ENCODE measurements at places on chromosomes 6 and 20. TPM values are rescaled to one million over a fixed set of nuclear protein-coding genes. Genes with fewer than 3 reads are reported as not detected.
A peak's percentile ranks its signal among the peaks of the same experiment; 100 is the strongest.

- no peak for DNase-seq
These were observed 56.8 kb downstream of the NCR2 start for GRCh38 chr6:41392246-41392645.

GRCh38 chr6:43488667-43489276, 11.4 kb downstream of the TJAP1 start:
- DNase-seq: peak; percentile 53

DNA sequence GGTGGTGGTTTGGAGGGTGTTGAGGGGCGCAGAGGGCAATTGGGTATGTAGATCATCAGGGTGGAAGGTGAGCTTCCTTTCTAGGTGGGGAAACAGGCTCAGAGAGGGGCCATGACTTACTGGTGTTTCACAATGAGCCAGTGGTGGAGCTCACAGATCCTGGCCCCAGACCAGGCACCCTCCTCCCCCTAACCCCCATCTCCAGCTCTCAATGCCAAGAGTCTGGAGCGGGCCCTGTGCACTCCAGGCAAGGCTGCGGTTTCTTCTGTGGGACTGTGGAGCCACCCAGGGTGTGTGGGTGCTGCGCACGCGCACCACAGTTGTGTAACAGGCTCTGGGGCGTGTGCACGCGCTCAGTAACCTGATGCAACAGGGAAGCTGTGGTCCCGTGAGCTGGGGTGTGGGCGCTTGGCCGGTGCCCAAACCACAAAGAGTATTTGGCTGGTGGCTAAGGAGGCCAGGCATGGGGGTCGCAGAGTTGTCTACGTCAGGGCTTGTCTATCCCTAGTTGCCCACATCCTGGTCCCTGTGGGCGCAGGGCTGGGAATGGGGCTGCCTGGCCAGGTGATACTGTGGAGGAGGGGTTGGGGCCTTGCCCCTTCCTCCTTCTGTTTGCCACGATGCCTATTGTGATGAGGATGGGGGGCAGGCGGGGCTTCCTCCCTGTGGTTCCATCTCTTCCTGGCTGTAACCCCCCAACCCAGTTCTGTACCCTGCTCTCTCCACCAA, 37.5 kb upstream of the MRPS18A start:
- DNase-seq: peak; percentile 86

- DNase-seq: no peak
These were observed 662.2 kb upstream of the HS3ST5 start for GRCh38 chr6:115004982-115005381.

DNA sequence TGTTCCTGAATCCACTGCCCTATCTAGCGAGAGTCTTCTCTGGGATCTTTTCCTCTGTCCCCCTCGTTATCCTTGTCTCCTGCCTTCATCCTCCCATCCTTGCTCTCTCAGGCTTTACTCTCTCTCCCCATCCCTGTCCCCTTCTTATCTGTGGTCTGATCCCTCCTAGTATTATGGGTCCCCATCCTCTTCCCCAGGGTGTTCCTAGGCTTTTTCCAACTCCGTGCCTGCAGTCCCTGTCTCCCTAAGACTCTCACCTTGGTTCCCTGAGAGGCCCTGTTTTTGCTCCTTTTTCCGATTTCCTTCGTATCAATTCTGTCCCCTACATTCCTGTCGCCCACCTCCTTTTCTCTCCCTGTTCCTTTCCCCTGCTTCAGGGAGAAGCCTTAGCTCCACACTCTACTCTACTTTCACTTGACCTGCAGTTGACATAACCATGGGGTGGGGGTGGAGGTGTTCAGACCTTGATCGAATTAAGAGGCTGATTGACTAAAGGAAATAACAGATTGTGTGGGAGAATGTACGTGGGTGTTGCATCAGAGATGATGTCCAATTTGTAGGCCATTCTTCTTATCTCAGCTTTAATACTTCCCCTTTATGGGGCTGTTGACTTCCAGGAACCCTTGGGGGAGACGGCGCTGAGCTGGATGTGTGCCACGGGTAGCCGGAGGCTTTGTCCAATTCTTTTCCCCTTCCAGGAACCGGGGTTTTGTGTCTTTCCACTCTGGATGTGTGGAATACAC, 905 bp downstream of the PPARD start:
- no peak for DNase-seq

GRCh38 chr6:125149256-125150144, 4.1 kb upstream of the TPD52L1 start:
- no peak for DNase-seq

DNA sequence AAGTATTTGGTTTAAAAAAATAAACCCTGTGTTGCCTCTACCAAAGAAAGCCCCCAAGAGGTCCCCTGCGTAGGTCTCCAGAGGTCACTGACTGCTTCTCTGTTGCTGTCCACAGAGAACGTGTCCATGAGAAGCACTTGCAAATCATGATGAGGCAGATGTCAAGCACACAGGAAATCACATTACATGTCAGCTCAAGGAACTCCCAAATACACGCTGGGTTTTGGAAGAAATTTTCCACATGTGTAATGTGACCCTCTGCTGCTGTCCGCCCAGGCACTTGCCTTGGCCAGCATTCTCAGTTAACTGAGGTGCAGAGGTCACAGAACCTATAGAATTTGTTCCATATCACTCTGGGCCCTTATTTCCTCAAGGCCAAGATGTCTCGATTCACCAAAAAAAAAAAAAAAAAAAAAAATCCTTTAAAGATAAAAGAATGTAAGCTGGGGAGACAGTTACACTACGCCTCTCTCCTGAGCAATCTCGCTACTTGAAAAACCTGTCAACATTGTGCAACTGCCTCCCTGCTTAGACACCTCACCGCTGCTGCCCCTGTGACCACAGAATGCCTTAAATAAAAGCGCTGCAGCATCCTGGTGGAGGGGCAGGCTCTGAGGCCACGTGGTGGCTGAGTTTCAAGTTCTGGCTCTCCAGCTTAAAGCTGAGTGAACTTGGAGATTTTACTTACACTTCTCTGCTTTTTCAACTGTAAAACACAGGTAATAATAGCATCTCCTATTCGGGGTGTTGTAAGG, 42.3 kb downstream of the SLC22A23 start:
- DNase-seq: peak; percentile 80

- DNase-seq: no peak
These were observed 126.8 kb downstream of the LRFN2 start for GRCh38 chr6:40460380-40460779.

- DNase-seq: peak; percentile 48
These were observed 100.2 kb downstream of the PERP start for GRCh38 chr6:138007014-138007472.

- DNase-seq: no peak
These were observed 149.6 kb upstream of the SYNCRIP start for GRCh38 chr6:85792254-85792653.

Gene RIPPLY2
- not detected for total RNA-seq

Measured in HepG2 (cell line).